ENCODE measurements at places on chromosomes 6 and 20.
A peak's percentile ranks its signal among the peaks of the same experiment; 100 is the strongest.

GRCh38 chr6:140538926-140539325 is 1164.5 kb upstream of the CITED2 start:
- no peak for DNase-seq

DNA sequence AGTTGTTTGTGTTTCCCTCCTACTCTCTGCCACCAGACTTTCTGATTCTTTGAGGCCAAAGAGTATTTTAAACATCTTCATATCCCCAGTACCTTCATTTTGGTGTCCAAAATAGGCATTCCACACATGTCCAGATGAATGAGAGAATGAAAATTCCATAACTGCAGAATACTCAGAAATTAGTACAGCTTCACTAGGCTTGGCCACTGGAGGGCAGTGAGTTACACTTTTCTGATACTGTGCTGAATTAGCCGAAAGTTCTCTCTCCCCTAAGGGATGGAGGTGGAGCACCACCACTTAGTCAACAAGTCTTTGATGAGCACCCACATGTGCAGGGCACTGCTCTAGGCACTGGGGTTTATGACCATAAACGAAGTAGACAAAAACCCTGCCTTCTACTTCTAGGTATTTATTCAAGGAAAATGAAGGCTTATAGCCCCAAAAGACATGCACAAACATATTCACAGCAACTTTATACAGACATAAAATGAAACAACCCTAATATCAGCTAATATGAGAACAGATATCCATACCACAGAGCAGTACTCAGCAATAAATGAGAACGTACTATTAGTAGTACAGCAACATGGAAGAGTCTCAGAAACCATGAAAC is 46.1 kb upstream of the TMEM217 start:
- peak; percentile 7 for DNase-seq

DNA sequence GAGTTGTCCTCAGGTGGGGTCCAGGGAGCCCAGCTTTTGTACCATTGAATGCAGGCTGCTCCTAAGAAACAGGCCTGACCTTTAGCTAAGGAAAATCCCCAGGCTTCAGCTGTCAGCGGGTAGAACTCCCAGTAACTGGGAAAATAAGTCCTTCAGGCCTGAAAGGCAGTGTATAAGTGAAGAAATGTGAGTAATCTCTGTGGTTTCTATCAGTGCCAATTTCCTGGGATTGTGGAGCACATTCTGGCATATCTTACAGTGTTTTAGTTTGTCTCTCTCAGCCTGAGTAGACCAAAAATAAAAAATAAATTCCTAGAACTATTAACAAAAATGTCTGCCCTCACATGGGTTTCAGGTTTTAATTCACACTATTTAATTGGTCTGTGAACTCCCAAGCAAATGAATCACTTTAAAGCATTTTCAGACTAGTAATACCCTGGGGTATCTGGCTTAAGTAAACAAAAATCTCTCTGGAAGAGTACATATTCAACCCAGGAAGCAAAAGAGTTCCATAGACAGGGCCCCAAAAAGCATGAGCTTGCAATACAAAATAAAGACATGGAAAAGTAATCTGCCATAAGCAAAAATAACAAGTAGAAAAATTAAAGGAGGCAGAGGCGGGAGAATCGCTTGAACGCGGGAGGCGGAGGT is 566.2 kb upstream of the NOX3 start:
- no peak for DNase-seq

GRCh38 chr6:35786810-35787209 is 6.0 kb downstream of the CLPSL1 start:
- no peak for DNase-seq

- DNase-seq, result no peak
Measured at GRCh38 chr6:127115084-127115655, 3.3 kb upstream of the RSPO3 start.

- no peak for DNase-seq
Measured at GRCh38 chr20:40279390-40279789, 409.6 kb downstream of the MAFB start.

Measured in stimulated activated CD4-positive, alpha-beta T cell treated with anti-CD3 and anti-CD28 coated beads, Interleukin-4, amount 100 ng/mL, for 24 hours (primary cell).